Esophagus muscularis mucosa (tissue), 4 donors: ENCODE measurements at places on chromosomes 16 and 17.
A peak's percentile ranks its signal among the peaks of the same experiment; 100 is the strongest.

DNA sequence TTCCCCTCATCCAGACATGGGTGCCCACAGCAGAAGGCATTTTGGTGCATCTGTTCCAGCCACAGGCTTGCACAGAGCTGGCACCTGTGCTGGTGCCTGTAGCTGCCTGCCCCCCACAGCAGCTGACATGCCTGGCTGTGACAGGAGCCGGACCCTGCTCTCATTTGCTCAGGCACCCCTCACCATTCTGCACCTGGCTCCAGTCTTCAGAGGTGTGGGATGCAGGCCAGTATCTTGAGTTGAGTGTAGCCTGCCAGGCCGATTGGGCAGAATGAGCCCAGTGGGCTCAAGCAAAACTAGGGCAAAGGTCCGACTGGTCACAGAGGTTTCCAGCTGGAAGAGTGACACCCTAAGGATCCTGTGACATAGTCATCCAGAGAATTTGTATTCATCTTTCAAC lies 887.7 kb downstream of the CDH11 start:
- no peaks in the 10 kb centered on the region for H3K27me3 ChIP-seq
- no peak overlapping the region for H3K4me3 ChIP-seq
- DNase-seq = no peak
- H3K27ac ChIP-seq = no peak overlapping the region

- H3K27ac ChIP-seq = no peak overlapping the region
- H3K4me1 ChIP-seq = peaks cover 35% of the 10 kb centered on the region
- no peaks in the 10 kb centered on the region for H3K36me3 ChIP-seq
Observed at GRCh38 chr17:5283571-5284315, 1.7 kb downstream of the RABEP1 start.

DNA sequence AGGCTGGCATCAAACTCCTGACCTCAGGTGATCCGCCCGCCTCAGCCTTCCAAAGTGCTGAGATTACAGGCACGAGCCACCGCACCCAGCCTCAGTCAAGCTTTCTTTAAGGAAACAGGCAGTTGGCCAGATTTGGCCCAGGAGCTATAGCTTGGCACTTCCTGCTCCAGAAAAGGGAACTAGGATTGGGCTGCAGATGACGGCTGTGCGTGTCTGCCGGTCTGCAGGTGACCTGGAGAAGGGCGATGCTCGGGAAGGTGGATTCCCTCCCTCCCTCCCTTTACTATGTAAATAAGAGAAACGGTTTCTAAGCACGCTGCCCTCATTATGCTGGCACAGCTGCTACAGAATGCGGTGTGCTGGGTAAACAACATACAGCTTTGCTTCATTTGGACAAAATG lies 215.9 kb downstream of the RPTOR start:
- H3K4me3 ChIP-seq = no peak overlapping the region
- no peaks in the 10 kb centered on the region for H3K36me3 ChIP-seq
- no peaks in the 10 kb centered on the region for H3K27me3 ChIP-seq
- no peak for DNase-seq
- H3K27ac ChIP-seq = no peak overlapping the region

GRCh38 chr16:67388591-67388990 lies 4.7 kb downstream of the TPPP3 start:
- H3K4me3 ChIP-seq = no peak overlapping the region
- no peak overlapping the region for H3K27ac ChIP-seq
- no peaks in the 10 kb centered on the region for H3K27me3 ChIP-seq
- DNase-seq = no peak
- H3K4me1 ChIP-seq = peaks cover 45% of the 10 kb centered on the region

DNA sequence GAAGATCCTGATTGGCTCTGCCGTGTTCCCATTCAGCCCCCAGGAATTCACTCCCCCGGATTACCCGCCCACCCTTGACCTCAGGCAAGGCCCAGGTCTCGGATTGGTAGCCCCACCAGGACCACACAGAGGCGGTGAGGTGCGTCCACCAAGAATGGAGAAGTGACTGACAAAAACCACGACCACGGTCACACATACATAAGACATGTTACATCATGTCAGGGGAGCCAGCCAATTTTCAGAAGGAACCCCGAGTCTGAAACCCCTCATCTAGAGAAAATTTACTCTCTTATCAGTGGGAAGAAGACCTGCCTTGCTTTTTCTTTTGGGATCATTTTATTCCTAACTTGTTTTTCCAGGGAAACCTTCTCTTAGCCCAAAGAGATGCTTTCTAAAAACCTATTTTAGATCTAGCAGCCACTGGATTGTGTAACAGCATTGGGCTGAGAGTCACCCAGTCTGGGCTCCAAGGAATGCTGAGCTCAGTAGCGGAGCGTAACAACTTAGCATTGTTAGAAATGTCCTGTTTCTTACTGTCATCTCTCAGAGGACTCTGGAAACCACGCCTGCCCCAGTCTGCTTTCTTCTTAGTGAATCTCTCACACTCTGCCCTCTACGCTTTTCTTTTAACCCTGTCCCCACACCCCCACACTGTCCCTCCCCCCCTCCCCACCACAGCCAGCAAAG lies 164.1 kb downstream of the CMIP start:
- H3K4me1 ChIP-seq = peaks cover 53% of the 10 kb centered on the region
- H3K36me3 ChIP-seq = peaks cover 16% of the 10 kb centered on the region
- no peaks in the 10 kb centered on the region for H3K27me3 ChIP-seq
- no peak for DNase-seq
- no peak overlapping the region for H3K4me3 ChIP-seq

DNA sequence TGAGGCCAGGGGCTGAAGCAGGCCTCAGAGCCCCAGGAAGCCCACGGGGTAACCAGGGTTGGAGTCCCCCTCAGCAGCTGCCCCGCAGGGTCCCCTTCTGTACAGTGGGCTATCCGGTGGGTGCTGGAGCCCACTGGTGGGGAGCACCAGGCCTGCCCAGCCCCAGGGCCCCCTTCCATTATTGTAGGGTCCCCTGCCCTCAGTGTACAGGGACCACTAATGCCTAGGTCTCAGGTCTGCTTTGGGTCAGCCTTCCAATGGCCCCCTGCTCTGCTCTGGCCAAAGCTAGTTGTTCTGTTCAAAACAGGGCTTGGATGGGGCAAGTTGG lies 1.1 kb downstream of the ADAM11 start:
- no peak overlapping the region for H3K4me3 ChIP-seq
- no peaks in the 10 kb centered on the region for H3K36me3 ChIP-seq
- H3K4me1 ChIP-seq = peaks cover 22% of the 10 kb centered on the region
- DNase-seq = no peak
- H3K27me3 ChIP-seq = no peaks in the 10 kb centered on the region
- H3K27ac ChIP-seq = no peak overlapping the region

DNA sequence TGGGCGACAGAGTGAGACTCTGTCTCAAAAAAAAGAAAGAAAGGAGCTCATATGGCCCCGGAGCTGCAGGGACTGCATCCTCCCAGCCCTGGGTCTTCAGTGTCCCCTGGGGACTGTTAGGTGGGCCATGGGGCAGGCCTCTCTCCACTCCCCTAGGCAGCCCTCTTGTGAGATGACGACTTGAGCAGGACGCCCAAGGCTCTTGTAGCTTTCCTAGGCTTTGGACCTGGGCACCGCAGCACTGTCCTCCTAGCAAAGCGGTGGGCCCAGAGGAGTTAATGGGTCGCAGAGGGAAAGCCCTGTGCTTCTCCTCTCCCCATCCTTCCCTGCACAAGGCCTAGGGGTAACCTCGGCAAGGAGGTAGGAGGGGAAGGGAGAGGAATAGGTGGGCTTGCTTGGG lies 202.2 kb downstream of the NTN1 start:
- H3K4me1 ChIP-seq = peaks cover 57% of the 10 kb centered on the region
- no peaks in the 10 kb centered on the region for H3K27me3 ChIP-seq
- H3K4me3 ChIP-seq = no peak overlapping the region
- peak overlapping the region; percentile 60 for H3K27ac ChIP-seq
- no peaks in the 10 kb centered on the region for H3K36me3 ChIP-seq
- no peak for DNase-seq
